Endothelial cell (in vitro differentiated cells): ENCODE measurements at places on chromosomes 7 and 10.

DNA sequence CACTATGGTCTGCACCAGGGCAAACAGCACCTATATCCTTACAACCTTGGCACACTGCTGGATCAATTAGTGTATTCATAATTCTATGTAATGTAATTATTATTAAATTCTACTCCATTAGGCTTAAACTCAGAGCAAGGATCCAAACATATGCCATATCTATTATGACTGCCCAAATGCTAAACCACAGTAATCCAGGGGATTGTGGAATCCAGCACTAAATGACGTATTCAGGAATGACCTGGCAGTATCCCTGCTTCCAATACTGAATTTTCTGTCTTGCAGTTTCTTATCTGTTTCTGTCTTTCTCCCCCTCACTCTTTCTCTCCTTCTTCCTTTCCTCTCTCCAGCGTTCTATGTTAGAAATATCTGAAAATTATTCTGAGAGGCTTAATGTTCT lies 16.5 kb upstream of the UBE2D1 start:
- no peak for DNase-seq

- no peak for DNase-seq
Observed at GRCh38 chr7:101169110-101169837, 3.9 kb upstream of the VGF start.

GRCh38 chr7:7178906-7179305 lies 3.4 kb upstream of the C1GALT1 start:
- DNase-seq = no peak

DNA sequence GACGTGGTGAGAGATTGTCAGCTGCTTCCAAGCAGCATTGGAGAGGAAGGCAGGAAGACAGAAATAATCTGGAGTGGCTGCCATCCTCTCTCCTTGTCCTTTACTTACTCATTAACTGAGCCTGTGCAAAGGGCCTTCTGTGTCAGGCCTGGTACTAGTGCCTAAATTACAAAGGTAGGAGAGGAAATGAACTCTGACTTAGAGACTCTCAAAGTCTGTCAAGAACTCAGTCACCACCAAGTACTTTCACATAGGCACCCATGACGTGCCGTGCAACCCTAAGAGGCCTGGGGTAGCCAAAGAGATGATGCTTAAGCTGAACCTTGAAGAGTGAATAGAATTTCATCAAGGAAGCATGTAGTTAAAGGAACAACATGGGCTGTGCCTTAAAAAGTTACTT lies 866.9 kb downstream of the LRMDA start:
- no peak for DNase-seq

- DNase-seq = no peak
Observed at GRCh38 chr10:133383551-133383950, 4.5 kb downstream of the PAOX start.

GRCh38 chr7:28299556-28299955 lies 112.8 kb upstream of the CREB5 start:
- DNase-seq = no peak

GRCh38 chr10:96446966-96447596 lies 66.6 kb downstream of the TLL2 start:
- DNase-seq = no peak

GRCh38 chr7:135770139-135770710 lies 21.6 kb upstream of the FAM180A start:
- DNase-seq = no peak

GRCh38 chr7:106187613-106188350 lies 75.7 kb upstream of the SYPL1 start:
- DNase-seq = no peak

- DNase-seq = no peak
Observed at GRCh38 chr10:62815381-62816075, 638 bp downstream of the EGR2 start.
